ENCODE measurements at places on chromosomes 1 and 21.
A peak's percentile ranks its signal among the peaks of the same experiment; 100 is the strongest.

- no peak for DNase-seq
Measured at GRCh38 chr1:110241516-110241915, 31.4 kb downstream of the KCNC4 start.

GRCh38 chr1:174874331-174875053, 125.3 kb upstream of the CACYBP start:
- peak; percentile 32 for DNase-seq

DNA sequence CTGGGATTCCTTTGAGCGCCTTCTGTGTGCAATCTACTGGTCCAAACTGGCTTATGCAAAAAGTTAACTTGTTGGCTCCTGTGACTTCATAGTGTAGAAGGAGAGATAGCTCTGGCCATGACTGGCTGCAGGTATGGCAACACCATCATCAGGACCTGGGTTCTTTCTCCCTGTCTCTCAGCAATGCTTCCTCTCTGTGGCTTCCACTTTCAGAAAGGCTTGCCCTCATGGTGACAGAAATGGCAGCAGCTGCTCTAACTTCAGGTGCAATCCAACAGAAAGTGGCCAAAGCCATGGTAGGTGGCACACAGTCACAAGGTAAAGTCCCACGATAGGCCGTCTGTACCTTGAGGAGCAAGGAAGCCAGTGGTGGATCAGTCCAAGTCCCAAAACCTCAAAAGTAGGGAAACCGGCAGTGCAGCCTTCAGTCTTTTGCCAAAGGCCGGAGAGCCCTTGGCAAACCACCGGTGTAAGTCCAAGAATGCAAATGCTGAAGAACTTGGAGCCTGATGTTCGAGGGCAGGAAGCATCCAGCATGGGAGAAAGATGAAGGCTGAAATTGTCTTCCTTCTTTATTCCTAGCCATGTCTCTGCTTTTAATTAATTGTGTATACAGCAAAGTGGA, 45.0 kb downstream of the ZBTB40 start:
- no peak for DNase-seq

- no peak for DNase-seq
Measured at GRCh38 chr1:110485725-110486124, 33.2 kb downstream of the KCNA10 start.

DNA sequence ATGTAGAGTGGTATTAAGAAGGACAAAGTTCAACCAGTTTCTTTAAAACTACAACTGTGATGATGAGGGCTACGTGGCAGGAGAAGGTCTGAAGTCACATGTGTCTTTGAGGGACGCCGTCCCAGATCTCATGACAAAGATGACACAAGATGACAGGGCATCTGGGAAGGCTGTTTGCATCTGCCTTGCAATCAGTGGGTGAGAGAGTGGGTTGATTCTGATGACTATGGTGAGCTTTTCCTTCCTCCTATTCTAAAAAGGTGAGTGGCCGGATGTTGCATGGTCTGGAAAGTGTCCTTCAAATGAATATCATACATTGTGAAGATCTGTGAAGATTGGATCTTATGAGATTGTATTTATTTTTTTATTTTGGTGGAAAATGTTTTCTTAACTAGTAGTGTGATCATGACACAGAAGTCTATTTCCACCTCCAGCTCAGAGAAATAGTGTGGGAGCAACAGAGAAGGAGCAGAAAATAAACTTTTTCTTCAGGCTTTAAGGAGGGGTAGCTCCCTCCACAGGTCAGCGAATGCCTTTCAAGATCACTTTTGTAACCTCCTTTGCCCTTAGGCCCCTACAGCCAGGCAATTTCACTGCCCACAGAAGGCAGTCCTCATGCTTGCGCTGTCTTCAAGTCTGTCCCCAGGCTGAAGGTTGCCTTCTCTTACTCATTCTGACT, 76.0 kb upstream of the ATF3 start:
- no peak for DNase-seq

DNA sequence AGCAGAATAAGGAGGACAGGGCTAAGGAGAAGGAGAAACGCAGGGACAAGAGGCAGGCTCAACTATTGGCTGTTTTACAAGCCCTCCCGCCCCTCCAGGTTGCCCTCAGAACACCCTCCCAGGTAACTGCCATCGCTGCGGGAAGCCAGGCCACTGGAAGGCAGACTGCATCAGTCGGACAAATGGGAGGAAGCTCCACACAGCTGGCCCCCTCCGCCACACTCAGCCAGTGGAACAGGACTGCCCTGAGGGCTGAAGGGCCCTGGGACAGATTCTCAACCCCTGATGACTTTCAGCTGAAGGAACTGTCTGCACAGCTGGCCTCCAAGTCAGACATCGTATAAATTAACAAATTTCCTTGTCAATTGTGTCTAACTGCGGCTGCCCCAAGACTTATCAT, 21.8 kb downstream of the LRRC3 start:
- DNase-seq: no peak

GRCh38 chr1:14027099-14027498, 327.1 kb downstream of the PRDM2 start:
- no peak for DNase-seq

- no peak for DNase-seq
Measured at GRCh38 chr21:39048574-39048973, 134.7 kb downstream of the PSMG1 start.

GRCh38 chr21:37571442-37571841, 204.9 kb downstream of the DYRK1A start:
- no peak for DNase-seq

GRCh38 chr1:44546403-44547053, 127.8 kb downstream of the TMEM53 start:
- no peak for DNase-seq

DNA sequence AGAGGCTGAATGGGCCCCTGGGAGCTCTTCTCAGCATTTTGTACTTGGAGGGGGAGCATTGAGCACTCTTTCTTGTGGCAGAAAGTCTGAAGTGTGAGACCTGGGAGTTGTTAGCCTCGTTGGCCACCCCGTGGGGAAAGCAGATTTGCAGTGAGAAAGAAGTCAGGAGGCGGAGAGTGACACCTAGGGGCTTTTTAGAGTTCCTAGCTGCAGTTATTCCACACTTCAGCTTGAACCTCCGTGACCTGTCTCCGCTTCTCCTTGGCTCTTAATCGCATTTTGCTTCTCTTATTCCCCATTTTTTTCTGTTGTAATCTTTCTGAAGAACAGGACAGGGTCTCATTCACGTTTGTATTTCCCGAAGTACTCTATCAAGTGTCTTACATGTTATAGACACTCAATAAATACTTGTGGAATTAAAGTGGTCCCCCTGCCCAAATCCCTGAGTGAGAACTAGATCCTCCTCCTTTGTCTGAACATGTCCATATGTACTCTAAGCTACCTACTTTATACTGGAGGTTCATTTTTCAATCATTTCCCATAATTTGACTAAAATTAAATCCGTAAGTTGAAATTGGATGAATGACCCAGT, 14.5 kb upstream of the C1orf141 start:
- DNase-seq: peak; percentile 68

- DNase-seq: no peak
Measured at GRCh38 chr1:77876884-77877283, 11.5 kb upstream of the NEXN start.
